ENCODE measurements at places on chromosomes 5 and 9. TPM values are rescaled to one million over a fixed set of nuclear protein-coding genes. Genes with fewer than 3 reads are reported as not detected.

Gene GLDC
- 2.3 TPM for total RNA-seq

- no peak for DNase-seq
- no peaks in the 10 kb centered on the region for H3K36me3 ChIP-seq
- no peaks in the 10 kb centered on the region for H3K27me3 ChIP-seq
- no peak overlapping the region for H3K27ac ChIP-seq
- no peak overlapping the region for H3K4me3 ChIP-seq
Observed at GRCh38 chr9:91196103-91196950, 165.4 kb downstream of the AUH start.

DNA sequence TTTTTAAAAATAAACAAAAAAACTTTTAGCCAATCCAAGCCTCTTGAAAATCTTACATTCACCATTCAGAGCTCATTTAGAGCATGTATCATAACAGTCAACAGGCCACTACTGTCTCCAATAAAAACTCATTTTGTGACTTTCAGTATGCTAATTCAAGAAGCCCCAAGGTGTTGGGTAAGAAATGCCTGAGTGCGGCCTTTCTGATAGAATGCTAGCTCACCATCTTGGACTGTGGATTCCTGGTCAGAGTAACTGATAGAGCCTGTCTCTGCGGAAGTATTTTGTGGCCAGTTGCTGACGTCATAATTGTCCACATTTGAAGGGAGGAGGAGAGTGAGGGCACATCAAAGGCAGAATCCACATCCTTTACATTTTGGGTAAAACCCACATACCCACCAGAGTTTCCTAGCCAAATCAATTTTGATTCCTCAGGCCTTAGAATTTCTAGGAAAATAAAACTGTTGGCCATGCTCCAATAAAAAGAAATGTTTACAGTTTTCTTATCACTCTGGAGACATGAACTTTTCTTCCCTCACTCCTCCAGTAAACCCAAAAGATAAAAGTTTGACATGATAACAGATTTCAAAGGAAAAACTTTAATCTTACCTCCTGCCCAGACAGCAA, 41.1 kb upstream of the ERCC6L2 start:
- DNase-seq = no peak
- H3K4me1 ChIP-seq = no peaks in the 10 kb centered on the region
- no peaks in the 10 kb centered on the region for H3K27me3 ChIP-seq
- H3K27ac ChIP-seq = no peak overlapping the region
- H3K36me3 ChIP-seq = no peaks in the 10 kb centered on the region
- no peak overlapping the region for H3K4me3 ChIP-seq

DNA sequence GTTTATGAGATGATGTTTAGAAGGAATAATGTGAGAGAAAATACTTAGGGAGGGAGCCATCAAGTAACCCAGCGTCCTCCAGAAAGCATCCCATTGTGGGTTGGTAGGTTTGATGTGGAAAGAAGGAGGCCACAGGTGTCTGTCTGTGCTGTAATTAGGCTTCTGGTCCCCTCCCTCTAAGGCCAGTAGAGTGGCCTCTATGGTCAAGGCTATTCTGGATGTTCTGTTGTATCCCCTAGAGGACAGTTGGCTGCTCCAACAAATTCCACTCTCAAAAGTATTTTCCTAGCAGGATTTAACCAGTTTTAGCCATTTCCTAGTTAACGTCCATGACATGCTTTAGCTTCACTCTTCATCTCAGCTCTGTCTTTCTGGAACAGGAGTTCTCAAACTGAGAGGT, 106.5 kb downstream of the EGFLAM start:
- no peak overlapping the region for H3K4me3 ChIP-seq
- no peaks in the 10 kb centered on the region for H3K4me1 ChIP-seq
- no peaks in the 10 kb centered on the region for H3K36me3 ChIP-seq
- DNase-seq = no peak

- peaks cover 8% of the 10 kb centered on the region for H3K27me3 ChIP-seq
- H3K4me3 ChIP-seq = no peak overlapping the region
- H3K4me1 ChIP-seq = no peaks in the 10 kb centered on the region
- DNase-seq = no peak
- H3K27ac ChIP-seq = no peak overlapping the region
- H3K36me3 ChIP-seq = no peaks in the 10 kb centered on the region
Observed at GRCh38 chr5:68504306-68504705, 288.8 kb downstream of the PIK3R1 start.

DNA sequence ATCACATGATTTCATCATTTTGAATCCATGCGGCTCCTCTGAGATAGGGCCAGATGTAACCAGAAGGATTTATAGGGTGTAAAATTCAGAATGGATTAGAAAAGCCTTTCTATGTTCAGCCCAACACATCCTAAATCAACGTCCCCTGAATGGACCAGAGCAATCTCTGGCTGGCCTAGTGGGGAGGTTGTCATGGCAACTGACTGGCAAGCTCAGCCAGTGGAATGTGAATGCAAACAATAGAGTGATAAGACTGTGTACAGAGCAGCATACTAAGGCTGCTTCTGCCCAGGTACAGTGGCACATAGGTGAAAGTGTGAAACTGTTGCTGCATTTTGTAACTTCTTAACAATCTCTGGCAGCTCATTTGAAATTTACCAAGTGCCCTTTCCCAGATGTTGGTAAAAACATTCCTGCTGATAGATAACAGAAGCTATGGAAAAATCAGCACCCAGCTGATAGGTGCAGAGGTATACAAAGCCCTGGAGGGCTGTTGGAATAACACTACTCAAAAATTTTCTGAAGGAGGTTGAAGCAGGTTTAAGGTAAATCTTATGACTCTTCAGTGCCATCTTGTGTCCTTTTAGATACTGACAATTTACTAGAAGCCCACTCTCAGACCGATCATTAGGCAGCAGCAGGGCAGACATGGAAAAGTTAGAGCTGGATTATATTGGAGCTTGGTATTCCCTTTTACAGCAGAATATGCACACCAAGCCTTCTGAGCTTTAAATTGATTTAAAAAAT, 267.2 kb downstream of the RAB3C start:
- DNase-seq = no peak
- no peaks in the 10 kb centered on the region for H3K27me3 ChIP-seq
- no peaks in the 10 kb centered on the region for H3K36me3 ChIP-seq

DNA sequence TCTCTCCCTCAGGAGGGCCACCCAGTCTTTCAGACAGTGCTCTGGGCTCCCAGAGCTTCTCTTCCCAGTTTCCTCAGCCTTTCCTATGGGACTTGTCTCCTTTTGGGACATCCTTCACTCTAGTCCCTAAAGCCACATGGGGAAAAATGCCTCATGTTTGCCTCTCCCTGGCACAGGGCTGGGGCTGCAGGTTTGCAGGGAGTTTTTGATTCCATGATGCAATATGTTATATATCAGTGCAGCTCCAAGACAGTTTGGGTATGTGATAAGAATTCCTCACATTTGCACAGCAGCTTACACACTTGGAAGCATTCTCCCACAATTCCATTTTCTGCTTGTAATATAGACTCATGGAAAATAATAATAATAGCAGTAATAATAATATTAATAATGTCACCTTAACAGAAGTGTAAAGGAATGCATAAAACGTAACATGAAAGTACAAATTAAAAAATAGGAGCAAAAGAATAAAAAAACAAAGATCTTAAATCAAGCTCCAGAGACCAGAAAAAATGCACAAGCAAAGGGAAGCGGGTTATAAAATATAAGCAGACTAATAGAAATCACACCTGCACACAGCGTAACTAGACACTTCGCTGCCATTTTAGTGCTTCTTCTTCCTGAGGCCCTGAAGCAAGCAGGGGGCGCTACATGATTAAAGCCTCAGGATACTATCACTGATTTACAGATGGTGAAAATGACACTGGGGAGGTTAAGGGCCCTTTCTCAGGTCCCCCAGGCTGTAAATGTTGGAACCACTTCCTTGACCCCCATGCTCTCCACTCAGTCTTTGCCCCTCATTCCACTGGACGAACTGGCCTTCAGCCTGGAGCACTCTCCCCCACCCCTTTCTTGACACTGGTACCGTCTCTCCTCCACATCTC, 70.0 kb upstream of the IL17B start:
- H3K27me3 ChIP-seq = no peaks in the 10 kb centered on the region
- no peaks in the 10 kb centered on the region for H3K36me3 ChIP-seq
- no peak for DNase-seq

DNA sequence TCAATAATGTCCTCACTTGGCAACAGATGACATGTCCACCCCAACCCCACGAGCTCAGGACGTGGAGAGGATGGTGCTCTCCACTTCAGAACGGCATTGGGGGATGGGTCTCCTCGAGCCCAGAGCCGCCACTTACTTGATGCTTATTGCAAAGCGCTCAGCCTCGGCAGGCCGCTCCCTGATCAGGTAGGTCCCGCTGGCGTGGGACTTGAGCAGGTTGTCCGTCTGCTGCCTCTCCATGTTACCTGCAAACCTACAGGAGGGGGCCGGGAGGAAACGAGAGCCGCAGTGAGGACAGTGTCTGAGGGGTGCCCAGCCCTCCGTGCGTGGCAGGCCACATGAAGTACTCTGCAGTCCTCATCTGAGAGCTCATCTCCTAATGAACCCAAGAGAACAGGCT, 36.6 kb upstream of the SARDH start:
- no peaks in the 10 kb centered on the region for H3K27me3 ChIP-seq
- no peaks in the 10 kb centered on the region for H3K4me1 ChIP-seq
- no peak overlapping the region for H3K27ac ChIP-seq
- no peak for DNase-seq
